ENCODE measurements at places on chromosomes 5 and 9.

DNA sequence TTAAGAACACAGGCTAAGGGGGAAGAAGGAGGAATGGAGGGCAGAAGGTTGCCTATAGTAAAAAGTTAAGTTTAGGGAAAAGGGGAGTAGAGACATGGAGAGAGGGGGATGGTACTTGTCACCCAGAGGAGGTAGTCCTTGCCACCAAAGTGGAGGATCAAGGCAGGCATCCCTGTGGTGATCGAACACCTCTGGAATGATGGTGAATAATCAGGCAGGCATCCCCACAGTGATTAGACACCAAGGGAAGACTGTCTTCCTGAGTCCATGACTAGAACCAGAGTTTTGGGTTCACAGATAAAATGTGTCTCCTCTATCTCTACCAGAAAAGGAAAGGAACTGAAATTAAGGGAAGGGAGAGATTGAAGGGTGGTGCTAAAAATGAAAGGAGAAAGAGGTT, 19.2 kb upstream of the HMGCS1 start:
- no peak for DNase-seq

DNA sequence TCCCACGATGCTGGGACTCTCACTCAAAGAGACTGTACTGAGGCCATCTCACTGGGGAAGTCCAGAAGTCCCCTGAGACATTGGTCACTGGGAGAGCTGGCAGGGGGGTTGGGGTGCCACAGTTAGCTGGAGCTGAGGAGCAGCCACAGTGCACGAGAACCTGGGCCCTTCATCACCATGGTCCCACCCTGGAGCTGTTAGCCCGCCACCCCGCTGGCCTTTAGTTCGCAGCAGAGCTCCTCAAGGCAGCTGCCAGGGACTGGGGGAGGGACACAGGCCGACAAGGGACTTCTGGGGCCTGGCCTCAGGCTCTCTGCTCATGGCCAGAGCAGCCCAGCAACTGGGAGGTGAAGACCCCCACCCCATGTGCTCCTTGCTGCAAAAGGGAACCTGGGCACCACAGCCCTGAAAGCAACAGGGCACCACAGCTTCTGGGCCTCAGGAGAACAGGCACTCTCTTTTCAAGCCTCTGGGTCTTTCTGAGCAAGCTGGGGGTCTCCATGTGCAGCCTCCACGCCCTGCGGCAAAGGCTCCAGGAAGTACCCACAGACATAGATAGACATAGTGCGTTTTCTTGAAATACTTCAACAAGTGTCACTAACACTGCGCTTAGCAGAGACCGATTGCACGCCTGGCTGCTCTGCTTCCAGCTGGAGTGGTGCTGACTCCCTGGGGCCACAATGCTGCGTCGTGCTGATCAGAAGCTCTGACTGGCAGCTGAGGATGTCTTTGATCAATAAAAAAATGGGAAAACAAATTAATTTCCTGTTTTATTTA, 46.0 kb downstream of the VAV2 start:
- peak; percentile 65 for DNase-seq

DNA sequence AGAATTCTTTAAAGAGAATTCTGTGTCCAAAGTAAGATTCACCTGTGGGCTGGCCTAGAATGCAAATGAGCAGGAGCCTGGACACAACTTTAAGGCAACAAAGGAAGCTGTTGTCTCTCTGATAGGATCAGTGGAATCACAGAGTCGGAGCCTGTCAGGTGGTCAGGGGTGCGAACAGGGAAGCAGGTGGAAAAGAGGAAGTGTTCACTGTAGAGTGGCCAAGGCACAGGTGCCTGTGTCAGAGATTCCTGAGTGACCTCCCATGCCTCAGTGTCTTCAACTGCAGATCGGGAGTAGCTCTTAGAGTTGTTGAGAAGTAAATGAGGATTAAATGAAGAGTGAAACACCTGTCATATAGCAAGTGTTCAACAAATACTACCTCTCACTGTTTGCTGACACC, 48.8 kb downstream of the ZNF366 start:
- no peak for DNase-seq

- no peak for DNase-seq
These were observed 80.2 kb downstream of the FAM174A start for GRCh38 chr5:100615362-100615761.

GRCh38 chr9:109355564-109356297, 34.9 kb upstream of the EPB41L4B start:
- DNase-seq: peak; percentile 81

DNA sequence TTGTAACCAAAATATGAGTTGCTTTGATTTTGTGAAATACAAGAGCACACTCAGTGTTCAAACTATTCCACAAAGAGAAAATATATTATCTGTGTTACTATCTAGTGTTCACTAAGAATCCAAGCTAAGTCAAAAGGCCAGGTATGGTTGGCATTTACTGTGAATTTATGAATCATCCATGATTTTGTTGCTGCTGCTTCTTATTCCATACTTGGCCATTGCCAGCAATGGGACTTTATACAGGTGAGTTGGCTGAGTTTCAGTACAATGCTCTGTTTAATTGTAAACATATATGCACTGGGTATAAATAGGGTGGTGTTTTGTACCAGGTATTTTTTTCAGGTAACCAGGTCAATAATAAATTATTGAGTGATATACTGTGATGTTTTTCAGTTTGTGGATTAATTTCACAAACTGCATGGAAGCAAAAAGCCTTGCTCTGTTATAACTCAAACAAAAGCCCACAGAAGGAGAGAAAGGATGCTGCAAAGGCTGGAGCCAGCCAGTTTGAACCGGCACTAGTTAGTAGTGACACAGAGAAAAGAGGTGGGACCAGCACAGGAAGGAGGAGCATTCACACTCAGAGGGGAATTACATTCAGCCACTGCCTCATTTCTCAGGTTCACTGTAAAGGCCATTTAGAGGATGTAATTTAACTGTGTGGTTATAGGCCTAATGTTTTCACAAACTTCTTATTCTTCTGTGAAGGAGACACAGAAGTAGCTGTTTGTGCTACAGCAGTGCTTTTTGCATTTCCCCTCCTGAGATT, 381.8 kb downstream of the ADGRV1 start:
- DNase-seq: peak; percentile 53

- DNase-seq: no peak
These were observed 383.8 kb upstream of the TUSC1 start for GRCh38 chr9:26061948-26062575.

GRCh38 chr9:101397746-101398067, 711 bp downstream of the MRPL50 start:
- DNase-seq: no peak

GRCh38 chr9:68629042-68629441, 76.0 kb upstream of the PIP5K1B start:
- DNase-seq: no peak

- DNase-seq: no peak
These were observed 72.5 kb downstream of the AMBP start for GRCh38 chr9:114005371-114006154.

- no peak for DNase-seq
These were observed 36.9 kb upstream of the TNPO1 start for GRCh38 chr5:72779520-72779919.

DNA sequence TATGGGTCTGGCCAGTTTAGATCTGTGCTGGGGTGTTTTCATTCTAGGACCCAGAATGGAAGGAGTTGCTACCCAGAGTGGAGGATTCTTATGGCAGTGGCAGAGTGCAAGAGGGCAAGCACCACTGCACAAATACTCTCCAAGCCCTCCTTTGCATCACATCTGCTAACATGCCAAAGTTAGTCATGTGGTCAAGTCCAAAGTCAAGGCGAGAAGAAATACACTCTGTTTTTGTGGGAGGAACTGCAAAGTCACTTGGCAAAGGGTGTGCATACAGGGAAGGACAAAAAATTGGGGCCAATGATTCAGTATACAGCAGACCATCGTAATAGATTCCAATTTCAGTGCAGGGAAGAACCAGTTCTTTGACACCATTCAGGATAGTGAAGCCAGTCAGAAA, 43.9 kb upstream of the HMGCS1 start:
- DNase-seq: no peak

DNA sequence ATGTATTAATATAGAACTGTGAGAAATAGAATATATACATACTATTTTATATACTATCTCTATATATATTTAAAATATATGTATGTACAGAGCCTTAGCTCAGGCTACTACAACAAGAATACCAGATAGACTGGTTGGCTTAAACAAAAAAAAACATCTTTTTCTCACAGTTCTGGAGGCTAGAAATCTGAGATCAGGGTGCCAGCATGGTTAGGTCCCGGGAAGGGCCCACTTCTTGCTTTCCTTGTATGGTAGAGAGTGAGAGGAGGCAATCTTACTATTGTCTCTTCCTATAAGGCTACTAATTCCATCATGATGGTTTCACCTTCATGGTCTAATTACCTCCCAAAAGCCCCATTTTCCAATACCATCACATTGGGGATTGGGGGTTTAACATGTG, 613.0 kb downstream of the ZNF608 start:
- DNase-seq: no peak

DNA sequence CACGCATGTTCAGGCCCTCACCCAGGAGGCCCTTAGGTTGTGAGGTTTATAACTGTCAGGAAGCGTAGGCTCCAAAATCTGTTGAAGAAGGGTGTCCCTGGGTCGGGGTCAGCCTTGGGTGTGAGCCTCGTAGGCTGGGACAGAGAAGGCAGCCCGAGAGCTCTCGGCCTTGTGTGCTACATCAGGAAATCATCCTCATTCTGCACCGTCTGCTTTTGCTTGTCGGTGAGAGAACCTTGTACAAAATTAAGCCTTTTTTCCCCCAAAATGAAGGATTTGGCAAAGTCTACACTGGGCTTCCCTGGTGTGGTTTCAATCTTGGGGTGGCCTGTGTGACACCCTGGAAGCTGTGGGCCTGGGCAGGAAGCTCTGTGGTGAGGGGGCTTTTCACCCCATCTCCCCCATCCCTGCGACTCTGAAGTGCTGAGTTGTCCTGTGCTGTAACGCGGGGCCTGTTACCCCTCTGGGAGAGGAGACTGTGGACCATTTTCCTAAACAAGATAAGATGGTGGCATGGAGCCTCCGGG, 55.3 kb downstream of the AHRR start:
- DNase-seq: no peak

GRCh38 chr5:447501-447900, 4.5 kb downstream of the EXOC3 start:
- DNase-seq: no peak

- no peak for DNase-seq
These were observed 256.7 kb downstream of the TUSC1 start for GRCh38 chr9:25421560-25421959.

GRCh38 chr5:163506095-163506457, 657 bp downstream of the MAT2B start:
- no peak for DNase-seq

GRCh38 chr9:81604306-81605169, 84.8 kb downstream of the TLE1 start:
- no peak for DNase-seq
